ENCODE measurements at places on chromosomes 12 and 14.

DNA sequence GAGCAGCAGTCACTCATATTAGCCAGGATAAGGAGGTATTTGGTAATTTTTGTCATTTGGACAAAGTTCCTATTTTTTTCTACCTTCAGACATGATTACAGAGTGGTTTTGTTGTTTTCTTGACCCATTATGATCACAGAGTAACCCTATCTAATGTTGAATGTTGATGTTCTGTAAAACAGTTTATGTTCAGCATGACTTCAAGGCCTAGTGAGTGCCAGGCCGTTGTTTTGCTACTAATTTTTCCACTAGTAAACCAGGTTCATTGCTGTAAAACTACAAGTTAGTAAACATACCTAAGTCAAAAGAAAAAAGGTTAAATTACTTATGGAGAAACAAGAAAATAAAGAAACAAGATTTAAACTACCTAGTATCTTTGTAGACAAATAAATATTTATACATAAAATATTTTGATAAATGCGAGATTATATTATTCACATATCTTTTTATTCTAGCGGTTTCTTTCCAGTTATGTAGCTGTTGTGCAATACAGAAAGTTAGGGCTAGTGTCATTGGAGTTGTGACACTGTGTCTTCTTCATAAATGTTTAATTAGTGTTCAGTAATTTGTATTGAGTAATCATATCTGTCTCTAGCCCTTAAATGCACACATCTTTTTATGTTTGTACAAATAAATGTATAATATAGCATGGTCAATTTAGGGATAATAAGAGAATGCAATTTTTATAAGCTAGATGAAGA lies 16.5 kb downstream of the ETNK1 start:
- no peak for DNase-seq

DNA sequence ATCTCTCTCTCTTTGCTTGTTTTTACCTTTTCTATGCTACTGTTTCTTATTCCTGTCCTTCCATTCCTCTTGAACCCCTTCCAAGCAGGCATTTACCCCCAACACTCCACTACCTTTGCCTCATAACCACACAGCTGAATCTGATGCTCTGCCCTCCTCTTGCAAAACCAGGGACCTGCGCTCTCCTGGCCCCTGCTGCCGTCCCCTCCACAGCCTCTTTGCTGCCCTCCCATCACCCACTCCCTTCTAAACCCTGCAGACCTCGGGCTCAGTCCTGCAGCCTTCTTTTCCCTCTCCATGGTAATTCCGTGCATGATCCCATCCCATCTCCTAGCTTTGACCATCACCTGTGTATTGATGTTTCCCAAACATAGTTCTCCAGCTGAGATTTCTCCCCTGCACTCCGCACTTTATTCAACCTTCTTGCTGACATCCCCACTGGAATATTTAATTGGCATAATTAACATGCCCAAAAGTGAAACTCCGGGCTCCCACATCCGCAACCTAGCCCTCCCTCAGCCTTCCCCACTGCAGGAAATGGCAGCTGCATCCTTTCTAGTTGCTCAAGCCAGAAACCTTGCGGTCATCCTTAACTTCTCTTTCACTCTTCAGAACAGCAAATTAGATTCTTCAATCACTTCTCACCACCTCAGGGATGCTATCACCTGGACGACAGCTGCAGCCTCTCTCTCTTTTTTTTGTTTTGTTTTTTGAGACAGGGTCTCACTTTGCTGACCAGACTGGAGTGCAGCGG lies 16.0 kb downstream of the FIGNL2 start:
- DNase-seq = no peak

GRCh38 chr12:9910716-9911421 lies 21.3 kb downstream of the CLEC2A start:
- DNase-seq = no peak

DNA sequence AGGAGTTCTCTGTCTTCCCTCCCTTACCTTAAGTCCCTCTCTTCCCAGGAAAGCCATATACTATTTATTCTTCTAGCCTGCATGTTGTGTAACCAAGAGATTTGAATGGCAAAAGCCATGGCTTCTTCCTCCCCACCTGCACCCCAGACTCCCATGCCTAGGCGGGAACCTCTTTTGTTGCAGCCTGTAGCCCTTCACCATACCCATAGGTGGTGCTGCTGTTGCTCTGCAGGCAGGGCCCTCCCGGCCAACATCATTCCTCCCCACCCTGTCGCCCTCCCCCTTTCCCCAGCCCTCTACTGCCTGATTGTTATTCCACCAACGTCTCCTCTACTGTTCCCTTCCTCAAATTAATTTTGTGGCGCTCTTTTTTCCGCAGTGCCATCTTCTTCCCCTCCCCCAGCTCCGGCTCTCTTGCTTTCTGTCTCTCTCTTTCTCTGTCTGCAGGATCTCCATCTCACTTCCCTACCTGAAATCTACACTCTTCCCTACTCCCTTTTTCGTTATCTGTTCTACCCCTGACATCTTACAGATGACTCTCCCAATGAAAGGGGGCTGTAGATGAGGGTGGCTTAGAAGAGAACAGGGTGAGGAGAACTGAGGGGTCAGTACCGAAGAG lies 13.8 kb downstream of the NGDN start:
- DNase-seq = no peak

DNA sequence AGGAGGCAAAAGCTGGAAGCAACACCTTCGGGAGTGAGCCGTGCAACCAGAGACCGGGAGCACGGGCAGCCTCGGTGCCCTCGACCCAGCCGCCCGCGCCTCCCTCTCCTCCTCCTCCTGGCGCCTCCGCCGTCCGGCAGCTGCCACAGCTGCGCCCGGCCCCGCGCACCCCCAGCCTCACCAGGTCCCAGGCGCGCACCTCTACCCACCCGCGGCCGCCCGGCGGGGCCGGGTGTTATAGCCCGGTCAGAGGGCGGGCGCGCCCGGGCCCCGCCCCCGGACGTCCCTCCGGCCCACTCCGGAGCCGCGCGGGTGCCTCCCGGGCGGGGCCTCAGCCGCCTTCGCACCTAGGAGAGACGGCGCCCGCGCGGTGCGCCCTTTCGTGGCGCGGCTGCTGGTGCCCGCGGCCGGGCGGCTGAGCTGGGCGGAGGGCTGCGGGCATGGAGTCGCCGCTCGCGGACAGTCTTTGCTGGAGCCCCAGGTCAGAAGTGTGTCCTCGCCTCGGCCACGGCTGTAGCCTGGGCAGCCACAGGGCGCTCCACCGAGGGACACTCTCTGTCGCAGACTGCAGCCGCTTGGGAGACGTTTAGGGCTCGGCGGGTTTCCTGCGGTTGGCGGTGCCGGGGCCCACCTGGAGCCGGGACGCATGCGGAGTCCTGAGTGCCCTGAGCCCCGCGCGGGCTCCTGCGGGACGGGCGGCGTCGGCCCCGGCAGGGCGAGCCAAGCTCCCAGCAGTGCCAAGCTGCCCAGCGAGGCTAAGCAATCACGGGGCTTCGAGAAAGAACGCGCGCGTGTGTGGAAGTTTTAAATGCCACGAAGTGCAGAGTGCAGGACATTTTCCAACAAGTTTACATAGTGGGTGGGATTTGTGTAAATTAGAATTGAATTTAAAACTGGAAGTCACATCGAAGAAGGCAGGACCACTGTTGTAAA lies at the start of gene CPM:
TSS of gene CPM (minus strand) at position 211 of the 933 bp plus-strand sequence. CDS start 334 bp downstream, outside the sequence.
- peak; percentile 78 for DNase-seq
